Fibroblast of skin of back (primary cell): ENCODE measurements at places on chromosomes 5 and 9.

GRCh38 chr5:151338734-151339133, 8.6 kb downstream of the SLC36A2 start:
- DNase-seq: no peak

- DNase-seq: peak; percentile 29
Measured at GRCh38 chr5:28516722-28517121, 1478.3 kb upstream of the CDH9 start.

- no peak for DNase-seq
Measured at GRCh38 chr5:16707168-16707868, 90.5 kb upstream of the RETREG1 start.

GRCh38 chr9:2681981-2682380, 35.3 kb upstream of the KCNV2 start:
- DNase-seq: no peak

- no peak for DNase-seq
Measured at GRCh38 chr5:3835811-3836210, 240.2 kb downstream of the IRX1 start.

DNA sequence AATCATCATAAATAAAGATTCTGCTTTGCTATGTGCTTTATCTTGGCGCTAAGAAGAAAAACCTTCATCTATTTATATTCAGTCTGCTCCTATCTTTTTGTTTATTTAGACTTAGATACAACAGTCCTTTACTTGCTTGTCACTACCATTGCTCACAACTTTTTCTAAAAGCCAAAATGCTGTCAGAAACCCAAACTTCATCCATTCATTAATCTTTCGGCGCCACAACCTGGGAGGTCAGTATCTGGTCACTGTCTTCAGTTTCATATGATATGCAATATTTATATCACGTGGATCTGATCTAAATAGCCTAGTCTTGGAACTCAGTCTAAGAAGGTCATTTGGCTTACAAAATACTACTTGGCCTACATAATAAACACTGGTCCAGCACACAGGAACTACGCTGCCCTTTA, 159.3 kb upstream of the TARS1 start:
- no peak for DNase-seq

- no peak for DNase-seq
Measured at GRCh38 chr9:94761481-94761880, 35.0 kb downstream of the AOPEP start.

DNA sequence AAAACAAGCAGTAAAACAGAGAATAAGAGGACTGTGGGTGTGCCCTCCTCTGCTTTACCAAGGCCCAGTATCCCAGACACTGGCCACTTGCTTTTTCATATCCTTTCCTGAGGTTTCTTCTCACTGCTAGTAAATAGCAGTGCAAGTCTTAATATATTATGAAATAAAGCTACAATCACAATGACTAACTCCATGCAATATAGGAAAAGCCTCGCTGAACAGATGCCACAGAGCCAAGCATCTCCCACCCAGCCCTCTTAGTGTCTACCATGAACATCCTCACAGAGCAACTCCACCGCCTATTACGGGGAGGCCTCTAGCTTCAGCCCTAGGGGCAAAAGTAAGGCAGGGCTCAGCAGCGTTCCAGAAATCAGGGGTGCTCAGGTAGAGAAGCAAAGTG, 130.7 kb upstream of the LHFPL2 start:
- DNase-seq: no peak

- DNase-seq: peak; percentile 43
Measured at GRCh38 chr9:70479880-70480291, 65.4 kb upstream of the KLF9 start.

GRCh38 chr5:23994581-23995370, 487.4 kb downstream of the PRDM9 start:
- DNase-seq: no peak

DNA sequence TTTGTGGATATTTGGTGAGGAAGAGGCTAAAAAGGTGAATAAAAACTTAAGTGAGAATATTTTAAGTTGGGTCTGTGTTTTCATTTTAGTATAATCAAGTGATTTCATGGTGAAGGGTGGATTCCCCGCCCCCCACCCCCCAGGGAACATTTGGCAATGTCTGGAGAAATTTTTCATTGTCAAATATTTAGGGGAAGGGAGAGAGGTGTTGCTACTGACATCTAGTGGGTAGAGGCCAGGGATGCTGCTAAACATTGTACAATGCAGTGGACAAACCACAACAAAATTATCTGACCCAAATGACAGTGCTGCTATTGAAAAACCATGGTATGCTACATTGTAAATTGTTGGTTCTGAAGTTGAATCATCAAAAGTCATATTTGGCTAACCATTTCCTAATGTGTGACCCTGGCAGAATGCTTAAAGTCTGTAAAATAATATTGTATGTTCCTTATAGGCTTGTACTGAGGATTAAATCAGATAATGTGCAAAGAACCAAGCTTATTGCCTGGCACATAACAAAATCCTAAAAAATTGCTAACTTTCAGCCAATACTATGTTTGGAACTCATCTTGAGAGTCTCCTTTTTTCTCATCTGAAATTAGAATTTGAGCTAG, 5.6 kb downstream of the C5orf24 start:
- peak; percentile 69 for DNase-seq

DNA sequence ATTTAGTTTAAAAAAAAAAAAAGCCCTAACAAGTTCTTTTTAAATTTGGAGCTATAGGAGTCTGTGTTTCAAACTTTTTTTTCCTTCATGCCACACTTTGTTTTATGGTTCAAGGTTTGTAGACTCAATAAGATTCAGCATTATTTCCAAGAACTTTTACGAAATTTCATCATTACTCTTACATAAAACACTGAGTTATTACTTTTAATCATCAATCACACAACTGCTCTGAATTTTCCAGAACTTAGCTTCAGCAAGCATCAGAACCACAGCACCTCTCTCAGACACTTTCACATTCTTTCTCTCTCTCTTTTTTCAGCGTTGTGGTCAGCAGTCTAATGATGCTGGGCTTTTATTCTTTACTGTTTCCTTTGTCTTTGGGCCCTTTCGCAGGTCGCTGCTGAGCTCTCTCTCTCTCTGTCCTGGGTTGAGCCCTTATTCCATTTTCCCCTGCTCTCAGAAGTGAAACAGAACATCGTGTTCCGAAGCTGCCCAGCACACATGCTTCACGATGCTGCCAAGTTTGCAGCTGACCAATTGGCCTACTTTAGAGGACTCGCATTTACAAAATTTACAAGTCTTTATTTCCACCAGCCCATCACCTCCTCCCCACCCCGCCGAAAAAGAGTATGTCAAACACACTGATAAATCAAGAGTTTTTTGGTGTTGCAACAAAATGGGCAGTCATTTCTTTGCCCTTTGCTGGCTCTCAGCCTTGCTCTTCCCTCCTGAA, 44.6 kb upstream of the PIK3R1 start:
- no peak for DNase-seq

DNA sequence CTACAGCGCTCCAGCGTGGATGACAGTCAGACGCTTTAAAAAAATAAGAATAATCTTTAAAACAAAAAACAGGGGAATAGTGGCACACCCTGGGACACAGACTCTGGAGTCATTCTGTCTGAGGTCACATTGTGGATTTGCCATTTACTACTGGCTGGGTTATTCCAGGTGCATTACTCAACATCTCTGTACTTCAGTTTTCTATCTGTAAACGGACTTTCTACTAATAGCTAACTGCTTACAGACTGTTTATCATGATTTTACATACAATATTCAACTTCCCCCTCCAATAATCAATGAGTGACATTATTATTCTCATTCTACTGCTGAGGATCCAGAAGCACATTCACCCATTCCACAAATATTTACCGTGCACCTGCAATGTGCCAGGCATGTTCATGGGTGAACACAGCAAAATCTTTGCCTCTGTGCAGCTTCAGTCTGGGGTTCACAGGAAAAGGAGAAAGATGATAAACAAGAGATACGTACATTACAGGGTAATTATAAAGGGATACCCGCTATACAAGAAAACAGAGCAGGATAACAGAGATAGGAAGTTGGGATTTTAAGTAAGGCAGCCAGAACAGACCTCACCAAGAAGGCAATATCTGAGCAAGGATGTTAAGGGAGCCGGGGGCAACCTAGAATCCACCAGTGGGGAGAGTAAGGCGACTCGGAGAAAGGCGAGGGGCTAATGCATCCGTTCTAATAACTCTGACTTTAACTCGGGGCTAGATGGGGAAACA, 984 bp upstream of the RAD23B start:
- DNase-seq: no peak

- no peak for DNase-seq
Measured at GRCh38 chr5:155679530-155679929, 647.4 kb upstream of the SGCD start.
